ENCODE measurements at places on chromosomes 4 and X. TPM values are rescaled to one million over a fixed set of nuclear protein-coding genes. Genes with fewer than 3 reads are reported as not detected.

Gene CCKAR
- total RNA-seq = under 0.01 TPM

Gene SHOX
- total RNA-seq = not detected

Gene PROM1
- total RNA-seq = 0.85 TPM

Gene AKAP4
- total RNA-seq = not detected

Gene TLR3
- total RNA-seq = 3.6 TPM

Gene SULT1B1
- total RNA-seq = 7.7 TPM
